ENCODE measurements at places on chromosomes 1 and 21. TPM values are rescaled to one million over a fixed set of nuclear protein-coding genes. Genes with fewer than 3 reads are reported as not detected.

The BRINP3 gene
- not detected for total RNA-seq

The FMO2 gene
- not detected for total RNA-seq

The ARHGEF10L gene
- total RNA-seq, result 0.26 TPM

The RBP7 gene
- total RNA-seq, result not detected

The DCLRE1B gene
- total RNA-seq, result 32.1 TPM

The CNKSR1 gene
- 0.86 TPM for total RNA-seq

The NBPF8 gene
- total RNA-seq, result 13.8 TPM

The SLC9C2 gene
- not detected for total RNA-seq

The SESN2 gene
- 19.8 TPM for total RNA-seq

The VWA5B1 gene
- total RNA-seq, result not detected

The KIAA0040 gene
- total RNA-seq, result 30.4 TPM

The FHAD1 gene
- not detected for total RNA-seq

The INTS7 gene
- total RNA-seq, result 36.0 TPM

The GPR61 gene
- total RNA-seq, result 0.39 TPM

The DPYD gene
- 9.6 TPM for total RNA-seq

The C4BPB gene
- not detected for total RNA-seq

The NFIA gene
- total RNA-seq, result 7.0 TPM

The TNFRSF8 gene
- total RNA-seq, result 1.5 TPM

The FALEC gene
- total RNA-seq, result not detected

The TAL1 gene
- total RNA-seq, result not detected

The SZRD1 gene
- 208 TPM for total RNA-seq

The PPIAL4G gene
- total RNA-seq, result 0.44 TPM

The MROH7 gene
- total RNA-seq, result not detected

The RORC gene
- total RNA-seq, result 1.3 TPM

The KCNA2 gene
- total RNA-seq, result 0.24 TPM

The AQP10 gene
- not detected for total RNA-seq

The TEX38 gene
- total RNA-seq, result not detected

The TMEM200B gene
- 0.31 TPM for total RNA-seq
